Liver (tissue), 10 donors: ENCODE measurements at places on chromosomes 7 and 10.

DNA sequence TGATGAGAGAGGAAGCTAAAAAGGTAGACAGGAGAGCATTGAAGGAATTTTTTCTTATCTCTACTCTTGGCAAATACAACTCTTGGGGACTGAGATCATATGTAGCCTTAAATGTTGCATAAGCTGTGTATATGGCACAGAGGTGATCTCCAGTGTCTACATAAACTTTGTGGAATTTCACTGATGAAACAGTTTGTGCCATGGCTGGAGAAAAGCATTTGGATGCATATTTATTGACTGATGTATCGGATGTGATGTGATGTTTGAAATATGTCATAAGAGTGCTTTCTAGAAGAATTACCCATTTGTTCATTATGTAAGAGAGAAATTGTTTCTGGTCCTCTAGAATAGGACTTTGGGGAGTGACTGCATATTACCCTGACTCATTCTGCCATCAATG is 244.9 kb upstream of the LRRTM3 start:
- no peak for DNase-seq

- peak; percentile 89 for DNase-seq
Measured at GRCh38 chr7:100705320-100705752, 585 bp upstream of the POP7 start.

GRCh38 chr10:124033887-124034218 is 59.5 kb downstream of the CHST15 start:
- no peak for DNase-seq

GRCh38 chr10:31602541-31603234 is 283.7 kb downstream of the ZEB1 start:
- peak; percentile 34 for DNase-seq

- no peak for DNase-seq
Measured at GRCh38 chr7:23713285-23714149, 3.5 kb downstream of the STK31 start.

DNA sequence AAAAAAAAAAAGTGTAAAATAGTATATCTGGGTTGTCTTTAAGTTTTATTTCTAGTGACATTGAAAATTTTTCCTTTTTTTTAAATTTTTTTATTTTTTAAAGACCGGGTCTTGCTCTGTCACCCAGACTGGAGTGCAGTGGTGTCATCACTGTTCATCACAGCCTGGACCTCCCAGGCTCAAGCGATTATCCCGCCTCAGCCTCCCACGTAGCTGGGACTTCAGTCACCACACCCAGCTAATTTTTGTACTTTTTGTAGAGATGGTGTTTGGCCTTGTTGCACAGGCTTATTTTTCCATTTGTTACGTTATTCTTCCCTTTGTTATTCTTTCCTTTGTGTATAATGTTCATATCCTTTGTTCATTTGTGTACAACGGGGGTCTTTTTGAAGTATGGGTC is 30.1 kb downstream of the TSPAN14 start:
- DNase-seq: no peak
